GM12865 (cell line): ENCODE measurements at places on chromosomes 2 and 18.
A peak's percentile ranks its signal among the peaks of the same experiment; 100 is the strongest.

- no peak for DNase-seq
Measured at GRCh38 chr2:17160594-17160993, 357.6 kb downstream of the RAD51AP2 start.

GRCh38 chr2:144213797-144214196 lies 306.1 kb downstream of the ZEB2 start:
- DNase-seq, result peak; percentile 56

- no peak for DNase-seq
Measured at GRCh38 chr2:75459565-75460310, 101.0 kb downstream of the EVA1A start.

GRCh38 chr2:155062250-155062921 lies 363.9 kb downstream of the KCNJ3 start:
- DNase-seq, result no peak

DNA sequence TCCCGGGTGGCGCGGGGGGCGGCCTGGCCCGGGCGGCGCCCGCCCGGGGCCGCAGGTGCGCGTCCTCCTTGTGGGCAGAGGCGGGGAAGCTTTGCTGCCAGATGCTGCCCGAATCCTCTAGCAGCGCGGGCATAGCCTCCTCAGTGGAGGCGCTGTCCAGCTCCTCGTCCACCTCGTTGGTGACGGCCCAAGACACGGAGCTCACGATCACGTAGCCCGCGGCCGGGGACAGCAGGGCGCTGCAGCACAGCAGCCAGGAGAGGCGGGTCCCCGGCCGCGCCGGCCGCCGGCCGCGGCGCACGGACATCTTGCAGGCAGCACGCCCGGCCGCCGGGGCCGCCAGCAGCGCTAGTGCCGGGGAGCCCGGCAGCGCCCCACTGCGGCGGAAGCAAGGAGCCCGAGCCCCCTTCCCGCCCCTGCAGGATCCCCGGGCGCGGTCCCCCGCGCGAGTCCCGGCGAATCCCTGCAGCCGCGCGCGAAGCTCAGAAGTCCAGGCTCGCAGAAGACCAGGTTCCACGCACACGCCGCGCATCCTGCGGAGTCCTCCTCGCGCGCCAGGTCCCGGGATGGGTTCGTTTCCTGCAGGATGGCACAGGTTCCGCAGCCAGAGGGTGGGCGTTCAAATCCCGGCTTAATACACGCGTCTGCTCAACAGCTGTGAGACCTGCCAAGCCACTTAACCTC lies at the start of gene CREG2:
TSS of gene CREG2 (minus strand) at position 353 of the 684 bp plus-strand sequence. CDS start at position 307, 46 bp downstream.
- DNase-seq, result peak; percentile 27

DNA sequence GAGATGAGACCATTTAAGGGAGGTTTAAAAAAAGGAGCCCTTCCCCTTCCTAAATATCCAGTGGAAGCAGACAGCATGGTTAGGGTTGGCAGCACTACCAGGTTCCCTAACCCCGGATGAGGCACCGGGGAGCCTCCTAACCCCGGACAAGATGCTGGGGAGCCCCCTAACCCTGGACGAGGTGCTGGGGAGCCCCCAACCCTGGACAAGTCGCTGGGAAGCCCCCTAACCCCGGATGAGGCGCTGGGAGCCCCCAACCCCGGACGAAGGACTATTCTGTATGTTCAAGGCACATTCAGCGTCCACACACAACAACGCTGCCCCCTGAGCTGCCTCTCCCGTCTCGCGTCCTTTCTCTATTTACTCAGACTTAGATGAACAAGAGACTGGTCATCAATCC lies 51.9 kb downstream of the ANKMY1 start:
- DNase-seq, result no peak

- DNase-seq, result no peak
Measured at GRCh38 chr2:109453371-109453995, 160.3 kb downstream of the SEPTIN10 start.

DNA sequence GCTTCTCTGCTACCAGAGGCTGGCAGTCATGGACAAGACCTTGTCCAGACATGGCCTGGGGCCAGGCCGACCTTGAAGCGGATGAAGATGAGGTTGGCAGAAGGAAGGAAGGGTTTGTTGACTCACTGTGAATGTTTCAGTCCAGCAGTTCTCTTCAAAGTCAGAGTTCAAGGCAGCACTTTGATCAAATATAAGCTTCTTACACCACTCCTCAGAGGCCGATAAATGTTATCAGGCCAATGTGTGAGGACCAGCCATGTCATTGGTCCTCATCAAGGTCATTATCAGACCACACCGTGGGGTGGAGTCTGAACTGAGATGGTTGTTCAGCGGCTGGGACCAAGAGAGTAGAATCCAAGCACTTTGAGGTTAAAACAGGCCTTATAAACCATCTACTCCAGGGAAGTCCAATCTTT lies 35.5 kb downstream of the QPCT start:
- no peak for DNase-seq

GRCh38 chr2:204538182-204539018 lies 6.9 kb upstream of the PARD3B start:
- DNase-seq, result no peak

DNA sequence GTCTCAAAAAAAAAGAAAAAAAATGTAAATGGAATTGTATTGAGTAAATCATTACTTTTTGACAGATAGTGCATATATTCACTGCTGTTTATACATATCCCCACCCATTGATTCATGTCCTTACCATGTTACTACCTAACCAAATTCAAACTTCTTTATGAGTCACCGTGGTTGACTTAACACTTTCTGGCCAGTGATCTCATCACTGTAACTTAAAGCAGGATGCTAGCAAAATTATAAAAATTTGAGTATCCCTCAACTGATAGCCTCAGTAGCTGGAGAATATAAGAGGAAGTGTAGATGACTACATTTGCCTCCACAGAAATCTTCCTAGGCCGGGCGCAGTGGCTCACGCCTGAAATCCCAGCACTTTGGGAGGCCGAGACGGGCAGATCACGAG lies 13.4 kb downstream of the CNOT9 start:
- DNase-seq, result no peak

GRCh38 chr2:128316777-128317180 lies 1.9 kb downstream of the HS6ST1 start:
- peak; percentile 4 for DNase-seq

GRCh38 chr2:205290299-205290698 lies 392.0 kb upstream of the NRP2 start:
- DNase-seq, result no peak

DNA sequence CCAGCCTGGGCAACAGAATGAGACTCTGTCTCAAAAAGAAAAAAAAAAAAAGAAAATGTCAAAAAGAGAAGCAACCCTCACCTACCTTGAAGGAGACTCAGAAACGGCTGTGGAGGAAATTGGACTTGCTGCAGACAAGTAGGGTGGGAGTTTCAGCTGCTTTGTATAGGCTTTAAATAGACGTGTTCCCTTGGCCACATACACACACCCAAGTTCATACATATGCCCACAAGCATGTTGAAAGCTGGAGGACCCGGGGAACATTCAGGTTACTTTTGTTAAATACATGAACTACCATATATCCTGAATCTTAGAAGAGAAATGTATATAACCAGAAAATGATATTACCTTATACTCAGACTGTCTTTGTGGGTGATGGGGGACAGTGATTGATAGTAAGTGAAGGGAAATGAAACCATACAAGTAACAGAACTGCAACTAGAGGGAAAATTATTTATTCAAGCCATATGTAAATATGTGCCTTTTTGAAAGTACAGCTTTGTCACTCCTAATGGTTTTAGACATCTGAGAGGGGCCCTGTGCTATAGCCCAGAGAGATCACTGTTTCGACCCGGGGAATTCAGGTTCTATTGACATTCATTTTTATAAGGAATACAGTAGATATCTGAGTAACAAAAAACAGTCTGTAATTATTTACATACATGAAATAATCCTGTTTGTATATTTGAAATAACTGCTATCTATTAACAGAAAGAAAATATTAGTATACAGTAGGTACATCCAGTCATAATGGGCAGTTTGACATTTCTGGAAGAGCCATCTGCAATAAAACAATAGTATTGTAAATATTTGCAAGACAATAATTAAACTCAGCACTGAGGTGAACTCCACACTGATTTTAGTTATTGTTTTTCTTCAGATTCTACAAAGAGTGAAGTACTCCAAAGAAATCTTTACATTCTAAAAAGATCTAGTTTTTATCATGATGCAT lies 48.0 kb upstream of the TGIF1 start:
- DNase-seq, result peak; percentile 58

DNA sequence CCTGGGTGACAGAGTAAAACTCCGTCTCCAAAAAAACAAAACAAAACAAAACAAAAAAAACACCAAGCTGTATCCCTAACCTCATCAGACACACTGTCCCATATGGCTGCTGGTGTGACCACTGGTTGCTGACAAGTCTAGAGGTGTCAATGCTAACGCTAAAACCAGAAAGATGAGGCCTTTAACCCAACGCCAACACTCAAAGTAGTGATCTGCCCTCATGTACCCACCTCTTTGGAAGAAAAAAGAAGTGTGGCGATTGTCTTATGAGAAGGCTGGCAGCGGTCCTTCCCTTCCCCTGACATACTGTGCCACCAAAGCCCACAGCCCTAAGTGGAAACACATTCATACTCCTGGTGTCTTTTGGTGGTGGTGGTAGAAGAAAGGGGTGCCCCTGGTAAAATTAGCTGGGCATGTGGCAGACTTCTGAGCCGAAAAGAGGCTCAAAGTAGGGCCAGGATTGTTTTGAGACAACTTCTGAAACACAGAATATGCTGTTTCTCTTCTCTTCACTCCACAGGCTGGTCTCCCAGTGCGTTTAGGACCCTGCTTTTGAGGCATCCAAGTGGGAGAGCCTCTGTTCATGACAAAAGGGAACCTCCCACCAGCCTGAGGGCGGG lies 9.8 kb downstream of the SERTAD2 start:
- peak; percentile 40 for DNase-seq

DNA sequence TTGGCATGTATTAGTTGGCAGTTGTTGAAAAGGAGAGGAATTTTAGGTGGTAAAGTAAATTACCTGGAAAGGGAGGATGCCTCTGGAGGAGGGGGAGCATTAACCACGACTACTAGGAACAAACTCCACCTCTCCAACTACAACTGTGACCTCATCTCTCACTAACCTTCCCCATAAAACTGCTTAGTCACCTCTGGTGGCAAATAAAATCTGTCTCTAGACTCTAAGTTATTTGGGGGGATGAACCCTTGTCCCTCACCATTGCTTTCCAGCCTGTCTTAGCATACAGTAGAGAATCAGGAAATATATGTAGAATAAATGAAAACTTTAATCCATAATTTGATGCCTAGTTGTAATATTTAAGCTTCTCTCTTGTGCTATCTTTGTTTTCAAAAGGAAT lies 27.6 kb upstream of the MYO1B start:
- DNase-seq, result no peak

DNA sequence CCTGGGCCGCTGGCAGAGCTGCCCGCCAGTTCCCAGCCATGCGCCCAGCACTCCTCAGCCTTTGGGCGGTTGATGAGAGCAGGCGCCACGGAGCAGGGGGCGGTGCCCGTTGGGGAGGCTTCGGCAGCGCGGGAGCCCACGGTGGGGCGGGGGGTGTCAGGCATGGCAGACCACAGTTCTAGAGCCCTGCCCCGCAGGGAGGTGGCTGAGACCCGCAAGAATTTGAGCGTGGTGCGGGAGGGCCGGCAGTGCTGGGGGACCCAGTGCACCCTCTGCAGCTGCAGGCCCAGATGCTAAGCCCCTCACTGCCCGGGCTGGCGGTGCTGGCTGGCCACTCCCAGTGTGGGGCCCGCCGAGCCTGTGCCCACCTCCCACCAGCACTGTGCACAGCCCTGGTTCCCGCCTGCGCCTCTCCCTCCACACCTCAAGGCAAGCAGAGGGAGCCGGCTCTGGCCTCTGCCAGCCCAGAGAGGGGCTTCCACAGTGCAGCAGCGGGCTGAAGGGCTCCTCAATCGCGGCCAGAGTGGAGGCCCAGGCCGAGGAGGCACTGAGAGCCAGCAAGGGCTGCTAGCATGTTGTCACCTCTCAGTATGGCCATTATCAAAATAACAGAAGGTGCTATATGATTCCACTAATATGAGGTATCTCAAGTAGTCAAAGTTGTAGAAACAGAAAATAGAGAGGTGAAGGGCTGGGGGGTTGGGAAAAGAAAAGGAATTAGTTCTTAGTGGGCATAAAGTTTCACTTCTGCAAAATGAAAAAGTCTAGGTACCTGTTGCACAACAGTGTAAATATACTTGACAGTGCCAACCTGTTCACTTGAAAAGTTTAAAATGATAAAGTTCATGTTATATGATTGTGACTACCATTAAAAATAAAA lies 72.3 kb downstream of the SH3YL1 start:
- DNase-seq, result no peak

DNA sequence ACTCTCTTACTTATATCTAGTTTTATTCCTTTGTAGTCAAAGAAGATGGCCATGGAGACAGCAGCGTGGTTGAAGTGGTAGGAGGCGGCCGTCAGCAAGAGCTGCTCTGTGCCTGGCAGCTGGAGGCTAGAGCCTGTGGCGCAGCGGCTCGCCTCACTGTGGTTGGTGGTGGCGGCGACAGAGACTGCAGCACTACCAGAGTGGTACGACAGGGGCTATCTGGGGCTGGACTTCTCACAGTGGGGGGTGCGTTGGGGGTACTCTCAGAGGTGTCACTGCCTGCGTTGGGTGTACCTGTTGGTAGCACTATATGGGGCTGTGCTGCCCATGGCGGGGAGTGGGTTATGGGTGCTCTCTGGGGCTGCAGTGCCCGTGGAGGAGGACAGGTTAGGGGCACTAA lies 8.5 kb upstream of the ANKRD62 start:
- DNase-seq, result no peak
